ENCODE measurements at places on chromosomes 4 and X.

DNA sequence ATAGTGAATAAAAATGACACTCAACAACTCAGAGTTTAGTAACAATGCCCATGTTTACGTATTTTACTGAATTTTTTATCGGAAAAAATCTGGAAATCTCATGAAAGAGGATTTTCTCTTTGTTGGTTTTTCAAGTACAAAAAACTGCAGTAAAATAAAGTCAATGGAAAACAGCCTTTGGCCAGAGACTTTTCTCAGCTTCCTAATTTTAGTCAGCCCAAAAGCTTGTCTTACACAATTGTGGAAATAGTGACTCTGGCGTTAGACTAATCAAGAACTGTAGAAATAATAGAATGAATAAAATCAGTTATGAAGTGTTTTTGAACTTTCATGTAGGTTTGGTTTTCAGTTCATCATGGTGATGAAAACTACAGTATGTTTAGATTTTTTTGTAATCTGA lies 234.7 kb downstream of the DKK2 start:
- DNase-seq: no peak

DNA sequence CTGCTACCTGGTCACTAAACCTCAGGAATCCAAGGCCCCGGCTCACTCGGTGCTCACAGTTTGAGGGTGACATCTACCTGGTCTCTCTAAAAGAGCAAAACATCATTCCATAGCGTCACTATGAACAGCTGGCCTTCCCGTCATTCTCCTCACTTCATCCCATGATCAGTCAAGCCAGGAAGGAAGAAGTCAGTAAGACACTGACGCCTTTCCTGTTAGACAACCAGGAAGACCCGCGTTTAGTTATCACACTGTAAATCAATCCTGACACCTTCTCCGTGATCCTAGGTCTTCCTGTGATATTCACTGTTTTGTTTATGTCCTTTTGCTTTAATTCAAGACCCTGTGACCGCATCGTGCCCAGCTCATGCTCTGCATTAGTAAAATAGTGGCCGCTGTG lies 31.6 kb upstream of the CDKN2AIP start:
- DNase-seq: no peak

DNA sequence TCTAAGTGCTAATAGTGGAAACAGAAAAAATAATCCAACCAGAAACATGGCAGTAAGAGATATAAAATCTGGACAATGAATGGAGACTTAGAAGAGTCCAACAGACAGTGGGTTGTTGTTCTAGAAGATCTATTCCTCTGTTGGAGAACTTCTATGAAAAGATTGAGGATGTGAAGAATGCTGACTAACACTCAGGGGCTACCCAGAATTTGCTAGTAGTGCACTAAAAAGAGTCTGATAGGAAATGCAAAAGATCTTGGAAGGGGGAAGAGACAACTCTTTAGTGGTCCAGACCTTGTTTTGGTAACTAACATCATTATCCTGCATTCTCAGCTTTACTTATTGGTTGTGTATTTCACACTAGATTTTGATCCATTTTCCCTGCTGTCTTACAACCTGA lies 77.9 kb downstream of the SMARCA1 start:
- no peak for DNase-seq

GRCh38 chr4:19195696-19196095 lies 1056.0 kb upstream of the SLIT2 start:
- DNase-seq: no peak

- DNase-seq: no peak
Measured at GRCh38 chr4:128275346-128275745, 12.3 kb downstream of the PGRMC2 start.

- no peak for DNase-seq
Measured at GRCh38 chr4:109383823-109384222, 49.8 kb upstream of the SEC24B start.

DNA sequence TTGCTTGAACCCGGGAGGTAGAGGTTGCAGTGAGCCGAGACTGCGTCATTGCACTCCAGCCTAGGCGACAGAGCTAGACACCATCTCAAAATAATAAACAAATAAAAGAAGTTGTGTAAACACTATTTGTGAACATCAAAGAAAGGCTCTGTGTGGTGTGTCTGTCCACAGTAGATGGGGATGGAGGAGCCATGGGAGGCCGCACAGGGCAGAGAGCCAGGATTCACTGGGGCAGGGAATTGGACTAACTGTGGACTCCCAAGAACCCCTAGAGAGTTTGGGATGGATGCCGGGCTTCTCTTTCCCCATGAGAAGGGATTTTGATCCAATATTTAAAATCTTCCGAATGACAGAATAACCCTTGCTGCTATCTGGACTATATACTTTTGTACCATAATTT lies 26.5 kb downstream of the TBC1D1 start:
- DNase-seq: no peak

DNA sequence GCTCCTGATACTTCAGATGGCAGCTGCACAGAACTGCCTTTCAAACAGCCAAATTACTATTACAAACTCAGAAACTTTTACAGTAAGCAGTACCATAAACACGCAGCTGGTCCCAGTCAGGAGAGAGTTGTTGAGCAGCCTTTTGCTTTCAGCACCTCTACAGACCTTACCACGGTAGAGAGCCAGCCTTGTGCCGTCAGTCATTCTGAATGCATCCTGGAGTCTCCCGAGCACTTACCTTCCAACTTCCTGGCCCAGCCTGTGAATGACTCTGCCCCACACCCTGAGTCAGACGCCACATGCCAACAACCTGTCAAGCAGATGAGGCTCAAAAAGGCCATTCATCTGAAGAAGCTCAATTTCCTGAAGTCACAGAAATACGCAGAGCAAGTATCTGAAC lies 12.4 kb downstream of the ZBTB49 start:
- no peak for DNase-seq

DNA sequence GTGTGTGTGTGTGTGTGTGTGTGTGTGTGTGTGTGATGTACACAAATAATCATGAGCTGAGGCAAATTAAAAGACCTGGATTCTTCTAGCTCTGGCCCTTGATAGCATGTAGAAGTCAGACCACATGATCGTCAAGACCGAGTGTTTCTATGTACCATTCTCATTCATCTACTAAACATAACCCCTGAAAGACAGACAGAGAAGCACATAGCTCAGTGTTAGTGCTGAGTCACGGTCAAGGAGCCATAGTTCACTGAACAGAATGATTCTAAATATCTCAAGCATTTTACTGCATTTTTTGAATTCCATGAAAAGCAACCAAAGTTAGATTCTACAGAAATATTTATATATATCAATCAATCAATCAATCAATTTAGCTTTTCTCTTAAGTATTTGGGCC lies 412.3 kb upstream of the CXorf51A start:
- no peak for DNase-seq

DNA sequence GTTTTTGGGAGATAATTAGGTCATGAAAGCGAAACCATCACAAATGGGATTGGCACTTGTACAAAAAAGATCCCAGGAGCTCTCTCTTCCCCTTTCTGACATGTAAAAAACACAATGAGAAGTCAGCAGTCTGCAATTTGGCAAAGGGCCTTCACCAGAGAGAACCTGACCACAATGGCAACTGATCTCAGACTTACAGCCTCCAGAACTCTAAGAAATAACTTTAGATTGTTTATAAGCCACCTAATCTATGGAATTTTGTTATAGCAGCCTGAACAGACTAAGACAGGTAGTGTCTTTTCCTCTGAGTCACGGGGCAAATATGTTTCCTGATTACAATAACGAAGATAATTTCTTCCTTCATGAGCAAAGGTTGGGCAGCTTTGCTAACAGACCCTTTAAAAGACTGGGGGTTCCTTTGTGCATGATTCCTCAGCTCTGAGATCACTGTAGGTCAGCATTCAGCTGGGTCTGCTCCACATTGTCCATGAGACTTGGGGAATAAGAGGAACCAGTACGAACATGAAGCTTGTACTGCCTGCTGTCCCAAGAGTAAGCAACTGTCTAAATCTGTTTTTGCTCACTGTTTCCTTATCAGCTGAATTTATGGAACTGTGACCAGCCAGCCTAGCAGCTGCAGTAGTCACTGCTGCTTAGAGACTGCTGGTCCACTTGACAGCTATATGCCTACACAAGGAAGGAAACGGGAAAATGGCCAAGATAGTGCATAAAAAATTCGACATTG lies 191.6 kb downstream of the ANAPC10 start:
- DNase-seq: no peak

DNA sequence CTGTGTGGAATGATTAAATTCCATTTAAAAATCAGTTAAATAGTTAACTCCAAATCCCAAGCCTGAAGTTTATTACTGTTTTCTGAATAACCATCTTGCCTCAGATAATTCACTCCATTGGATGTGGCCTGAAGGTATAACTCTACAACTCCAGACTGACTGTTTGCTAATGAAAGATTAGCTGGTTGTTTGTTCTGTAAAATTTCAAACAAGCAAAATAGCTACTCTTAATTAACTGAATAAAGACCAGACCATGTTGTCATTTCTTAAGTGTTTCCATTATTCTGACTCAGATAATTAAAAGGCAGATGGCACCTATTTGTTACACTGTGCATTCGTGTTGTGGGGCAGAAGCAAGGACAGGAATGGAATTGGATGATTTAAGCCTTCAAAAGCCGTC lies 78.5 kb upstream of the DDIT4L start:
- DNase-seq: no peak

GRCh38 chr4:102815981-102816380 lies 11.4 kb downstream of the UBE2D3 start:
- DNase-seq: peak; percentile 80

DNA sequence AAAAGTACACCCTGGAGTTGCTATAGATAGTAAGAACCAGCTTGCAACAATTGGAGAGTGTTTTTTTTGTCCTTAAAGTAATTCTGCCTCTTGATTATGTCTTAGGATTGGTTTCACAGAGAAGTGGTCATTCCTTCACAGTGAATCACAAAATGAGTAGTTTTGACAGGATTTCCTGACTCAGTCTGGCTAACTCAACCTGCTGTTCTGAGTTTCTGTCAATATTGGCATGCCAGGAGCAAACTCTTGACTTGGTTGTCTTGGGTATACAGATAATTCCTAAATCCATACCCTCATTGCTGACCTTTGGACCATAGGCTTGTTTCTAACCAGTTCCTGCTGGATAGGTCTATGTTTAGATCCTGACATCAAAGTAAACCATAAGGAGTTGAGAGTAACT lies 9.4 kb downstream of the FHIP1A start:
- peak; percentile 66 for DNase-seq

DNA sequence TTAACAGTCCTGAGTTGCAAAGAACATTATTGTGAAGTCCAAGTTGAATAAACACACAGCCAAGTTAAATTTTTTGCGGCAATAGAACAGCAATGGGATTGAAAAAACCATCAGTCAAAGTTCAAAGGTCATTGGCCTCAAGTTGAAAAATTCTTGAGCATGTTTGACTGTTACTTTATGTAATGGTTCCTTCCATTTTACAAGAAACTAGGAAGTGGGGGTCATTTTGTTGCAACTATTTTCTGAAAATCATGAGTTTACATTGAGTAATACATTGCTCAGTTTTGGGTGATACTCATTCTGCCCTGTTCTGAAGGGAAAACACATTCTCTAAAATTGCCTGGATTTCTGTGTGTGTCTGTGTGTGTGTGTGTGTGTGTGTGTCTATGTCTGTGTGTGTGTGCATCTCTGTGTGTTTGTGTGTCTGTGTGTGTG lies 5.2 kb upstream of the IRF2 start:
- no peak for DNase-seq
